Activated CD8-positive, alpha-beta memory T cell treated with anti-CD3 and anti-CD28 coated beads for 48 hours (primary cell): ENCODE measurements at places on chromosomes 13 and 19.

- no peak for DNase-seq
Measured at GRCh38 chr19:4097501-4097900, 26.4 kb downstream of the MAP2K2 start.

DNA sequence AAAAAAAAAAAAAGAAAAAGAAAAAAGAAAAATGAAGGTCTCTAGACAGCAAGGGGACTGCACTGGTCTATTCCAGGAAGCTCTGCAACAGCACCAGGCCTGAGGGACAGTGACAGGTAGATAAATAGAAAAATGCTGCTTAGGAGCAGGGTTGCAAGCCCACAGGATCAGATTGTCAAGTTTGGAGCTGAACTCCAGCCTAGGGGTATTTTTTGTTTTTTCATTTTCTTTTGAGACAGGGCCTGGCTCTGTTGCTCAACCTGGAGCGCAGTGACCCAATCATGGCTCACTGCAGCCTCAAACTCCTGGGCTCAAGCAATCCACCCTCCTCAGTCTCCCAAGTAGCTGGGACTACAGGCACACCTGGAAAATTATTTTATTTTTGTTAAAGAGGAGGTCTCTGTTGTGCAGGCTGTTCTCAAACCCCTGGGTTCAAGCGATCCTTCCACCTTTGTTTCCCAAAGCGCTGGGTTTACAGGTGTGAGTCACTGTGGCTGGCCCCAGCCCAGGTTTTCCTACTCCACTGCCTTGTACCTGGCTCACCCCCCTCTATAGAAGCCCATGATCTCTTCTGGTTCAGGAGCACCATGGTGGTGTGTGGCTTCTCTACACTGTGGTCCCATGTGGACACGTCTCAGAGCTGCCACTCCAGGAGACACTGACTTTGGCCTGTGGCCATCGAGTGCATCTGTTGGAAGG, 23.9 kb downstream of the POP4 start:
- no peak for DNase-seq

- DNase-seq = no peak
Measured at GRCh38 chr19:30712431-30713337, 340.5 kb downstream of the ZNF536 start.

DNA sequence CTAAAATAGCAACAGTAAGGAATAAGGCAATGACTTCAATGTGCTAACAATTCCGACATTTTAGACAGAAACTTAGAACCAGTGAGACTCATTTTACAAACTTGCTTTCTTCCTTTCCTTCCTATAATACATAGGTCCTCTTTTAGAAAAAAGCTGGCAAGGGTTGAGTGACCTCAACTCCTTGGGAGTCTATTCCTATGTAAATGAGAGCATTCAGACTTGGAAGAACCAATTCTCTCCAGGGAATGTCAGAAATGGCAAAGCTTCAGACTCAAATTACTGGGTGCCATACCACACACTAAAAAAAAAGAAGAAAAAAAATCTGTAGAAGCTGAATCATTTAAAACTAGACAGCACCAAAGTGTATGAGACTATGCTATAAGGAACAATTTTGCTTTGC, 1328.2 kb downstream of the OLFM4 start:
- no peak for DNase-seq

GRCh38 chr19:19558636-19559035, 20.6 kb downstream of the CILP2 start:
- DNase-seq = no peak

DNA sequence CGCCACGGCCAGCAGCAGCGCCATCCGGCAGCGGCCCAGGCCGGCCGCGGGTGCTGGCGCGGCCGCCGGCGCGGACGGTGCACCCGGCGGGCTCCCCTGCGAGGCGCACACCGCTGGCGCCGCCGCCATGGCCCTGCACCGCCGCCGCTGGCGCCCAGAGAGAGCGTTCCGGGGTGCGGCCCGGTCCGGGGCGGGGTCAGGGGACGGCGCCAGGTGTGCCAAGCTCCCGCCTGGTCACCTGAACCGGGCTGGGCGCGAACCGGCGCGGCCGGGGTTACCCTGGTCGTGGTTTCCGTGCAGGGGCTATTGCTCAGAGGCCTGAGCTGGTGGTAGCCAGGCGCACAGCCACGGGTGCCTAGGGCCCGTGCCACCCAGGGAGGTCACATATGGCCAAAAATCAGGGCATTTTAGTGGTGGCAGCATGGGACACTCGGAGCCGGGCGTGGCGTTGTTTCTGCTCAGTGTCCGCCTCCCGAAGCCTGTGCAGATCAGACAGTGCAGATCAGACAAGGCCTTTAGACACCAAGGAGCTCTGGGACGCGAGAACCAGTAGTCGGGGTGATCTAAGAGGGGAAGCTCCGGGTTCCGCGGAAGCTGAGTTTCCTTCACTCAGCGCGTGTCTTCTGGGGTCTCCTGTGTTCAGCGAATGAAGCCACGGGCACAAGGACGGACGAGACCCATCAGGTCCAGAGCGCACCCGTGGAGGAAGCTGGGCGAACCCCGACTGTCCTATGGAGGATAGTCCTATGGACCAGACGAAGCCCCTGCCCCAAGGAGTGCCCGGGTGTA, at the start of gene TMEM238:
Gene TMEM238 (minus strand): TSS at position 162 of the 789 bp plus-strand sequence. CDS start 33 bp downstream, at position 129.
- no peak for DNase-seq

DNA sequence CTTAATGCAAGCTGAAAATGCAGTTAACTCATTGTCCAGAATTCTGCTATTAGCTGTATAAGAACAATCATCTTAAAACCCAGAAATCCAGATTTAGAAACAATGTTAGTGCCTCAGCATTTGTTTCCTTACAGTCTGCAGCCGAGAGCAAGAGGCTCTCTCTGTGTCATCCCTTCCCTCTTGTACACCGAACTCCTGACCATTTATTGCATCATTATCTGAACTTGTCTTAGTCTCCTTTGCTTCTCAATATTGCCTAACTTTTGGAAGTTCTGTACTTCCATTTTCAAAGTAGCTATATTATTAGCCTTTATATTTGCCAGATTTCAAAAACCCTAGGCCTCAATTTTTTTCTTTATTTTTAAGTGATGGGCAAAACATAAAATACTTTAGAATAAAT, 27.1 kb downstream of the RNASEH2B start:
- no peak for DNase-seq

- DNase-seq = no peak
Measured at GRCh38 chr19:36436531-36436930, 18.1 kb upstream of the ZFP82 start.

DNA sequence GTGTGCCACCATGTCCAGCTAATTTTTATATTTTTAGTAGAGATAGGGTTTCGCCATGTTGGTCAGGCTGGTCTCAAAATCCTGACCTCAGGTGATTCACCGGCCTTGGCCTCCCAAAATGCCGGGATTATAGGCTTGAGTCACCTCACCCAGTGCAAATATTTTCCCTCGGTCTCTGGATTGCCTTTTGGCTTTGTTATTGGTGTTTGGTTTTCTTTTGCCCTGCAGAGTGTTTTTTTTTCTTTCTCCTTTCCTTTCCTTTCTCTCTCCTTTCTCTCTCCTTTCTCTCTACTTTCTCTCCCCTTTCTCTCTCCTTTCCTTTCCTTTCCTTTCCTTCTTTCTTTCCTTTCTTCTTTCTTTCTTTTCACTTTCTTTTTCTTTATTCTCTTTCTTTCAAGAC, 33.2 kb downstream of the KDM4B start:
- DNase-seq = no peak

GRCh38 chr19:44758596-44758995, 10.1 kb downstream of the BCL3 start:
- no peak for DNase-seq

DNA sequence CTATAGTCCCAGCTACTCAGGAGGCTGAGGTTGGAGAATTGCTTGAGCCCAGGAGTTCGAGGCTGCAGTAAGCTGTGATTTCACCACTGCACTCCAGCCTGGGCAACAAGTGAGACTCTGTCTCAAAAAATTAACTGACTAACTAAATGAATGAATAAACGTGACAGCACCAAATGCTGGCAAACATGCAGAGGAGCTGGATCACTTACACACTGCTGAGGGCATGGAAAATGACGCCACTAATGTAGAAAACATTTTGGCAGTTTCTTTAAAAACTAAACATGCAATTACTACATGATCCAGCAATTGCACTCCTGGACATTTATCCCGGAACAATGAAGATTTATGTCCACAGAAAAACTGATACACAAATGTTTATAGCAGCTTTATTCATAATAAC, 31.3 kb upstream of the GTF3A start:
- no peak for DNase-seq

- DNase-seq = no peak
Measured at GRCh38 chr19:34461375-34462100, 20.0 kb upstream of the WTIP start.

DNA sequence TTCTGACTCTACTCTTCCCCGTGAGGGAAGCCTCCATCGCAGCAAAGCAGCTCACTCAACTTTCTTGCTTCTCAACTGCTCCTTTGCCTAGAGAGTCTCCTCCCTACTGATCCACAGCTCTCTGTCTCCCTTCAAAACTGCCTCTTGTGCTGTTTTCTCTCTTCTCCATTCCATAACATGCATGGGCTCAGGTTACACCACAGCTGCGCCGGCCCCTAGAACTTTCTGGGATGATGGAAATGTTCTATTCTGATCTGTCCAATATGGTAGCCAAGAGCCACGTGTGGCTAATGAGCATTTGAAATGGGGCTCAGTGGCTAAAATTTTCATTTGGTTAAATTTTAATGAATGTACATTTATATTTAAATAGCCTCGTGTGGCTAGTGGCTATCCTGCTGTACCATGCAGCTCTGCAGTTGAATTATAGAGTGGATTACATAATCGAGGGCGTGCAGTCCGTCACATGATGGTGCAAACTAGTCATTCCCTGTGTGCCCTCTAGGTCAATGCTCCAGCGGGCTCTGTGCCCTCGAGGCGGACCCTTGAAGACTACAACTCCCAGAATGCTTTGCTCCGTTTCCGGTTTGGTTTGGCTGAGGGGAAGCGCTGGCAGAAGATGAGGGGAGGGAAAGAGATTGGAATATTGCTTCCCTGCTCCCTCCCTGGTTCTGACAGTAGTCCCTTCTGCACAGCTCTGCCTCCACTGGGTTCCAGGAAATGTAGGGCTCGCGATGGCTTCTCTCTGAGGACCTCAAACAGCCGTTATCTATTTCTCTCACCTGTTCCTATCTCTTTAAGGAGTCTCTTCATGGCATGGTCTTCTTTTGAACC, 109.8 kb downstream of the CACNA1A start:
- DNase-seq = no peak

DNA sequence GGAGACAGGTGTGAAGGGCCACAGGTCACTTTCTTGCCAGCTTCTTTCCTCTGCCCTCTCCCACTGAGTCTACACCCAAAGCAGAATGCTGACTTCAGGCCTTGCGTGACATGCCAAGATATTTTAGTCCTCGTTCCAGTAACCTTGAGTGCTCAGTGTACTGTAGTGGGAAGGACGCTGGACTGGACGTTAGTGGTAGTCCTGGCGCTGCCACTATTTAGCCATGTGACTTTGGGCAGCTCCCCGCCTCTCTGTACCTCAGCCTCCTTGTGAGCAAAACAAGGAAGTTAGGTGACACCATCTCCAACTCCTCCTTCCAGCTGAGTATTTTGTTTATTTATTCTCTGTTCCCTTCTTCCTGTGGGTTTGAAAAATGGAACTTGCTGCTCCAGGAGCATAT, 86.1 kb downstream of the FRY start:
- DNase-seq = no peak

DNA sequence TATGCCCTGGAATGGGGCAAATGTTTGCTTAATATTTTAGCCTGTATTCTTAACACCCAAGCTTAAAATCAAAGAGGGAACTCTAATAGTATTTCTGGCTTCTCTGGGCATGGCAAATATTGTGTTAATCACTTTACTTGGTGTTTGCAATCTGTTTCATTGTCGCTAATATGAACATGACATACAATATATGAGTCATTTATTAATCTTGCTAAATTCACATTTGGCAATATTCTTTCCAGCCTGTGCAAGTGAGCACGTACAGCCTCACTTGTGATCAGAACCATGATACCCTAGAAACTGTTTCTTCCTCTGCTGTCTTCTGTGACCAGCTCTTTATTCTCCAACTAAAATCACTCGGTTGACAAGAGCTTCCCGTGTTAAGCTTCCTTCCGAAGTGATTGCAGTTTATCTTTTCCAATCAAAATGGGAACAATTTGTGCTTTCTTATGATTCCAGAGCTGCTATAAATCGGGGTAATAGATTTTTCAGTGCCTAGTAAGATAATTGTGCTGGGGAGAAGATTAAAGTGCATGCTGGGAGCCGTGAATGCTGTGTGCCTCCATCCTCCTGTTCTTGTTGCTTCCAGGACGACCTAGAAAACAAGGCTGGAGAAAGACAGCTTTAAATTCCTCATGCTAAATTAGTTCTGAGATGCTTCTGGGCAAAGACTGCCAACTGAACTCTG, 153.0 kb upstream of the TMTC4 start:
- no peak for DNase-seq

- no peak for DNase-seq
Measured at GRCh38 chr19:3145909-3146676, 10.3 kb downstream of the GNA15 start.

DNA sequence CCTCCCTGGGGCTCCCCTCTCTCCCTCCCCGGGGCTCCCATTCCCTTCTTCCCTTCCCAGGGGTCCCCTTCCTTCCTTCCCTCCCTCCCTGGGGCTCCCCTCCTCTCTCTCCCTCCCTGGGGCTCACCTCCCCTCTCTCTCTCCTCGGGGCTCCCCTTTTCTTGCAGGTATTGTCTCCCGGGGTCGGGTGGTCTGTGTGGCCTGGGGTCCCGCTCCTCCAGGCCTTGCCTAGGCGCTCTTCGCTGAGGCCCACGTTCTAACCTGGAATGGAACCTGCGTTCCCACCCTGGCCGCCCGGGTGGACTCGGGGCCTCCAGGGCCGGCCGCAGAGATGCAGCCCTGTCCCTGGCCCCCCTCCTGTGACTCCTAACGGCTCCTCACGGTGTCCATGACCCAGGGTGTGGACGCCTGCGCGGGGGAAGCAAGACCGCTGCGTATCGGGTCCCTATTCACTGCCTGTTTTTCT, 940 bp upstream of the DCUN1D2 start:
- no peak for DNase-seq

DNA sequence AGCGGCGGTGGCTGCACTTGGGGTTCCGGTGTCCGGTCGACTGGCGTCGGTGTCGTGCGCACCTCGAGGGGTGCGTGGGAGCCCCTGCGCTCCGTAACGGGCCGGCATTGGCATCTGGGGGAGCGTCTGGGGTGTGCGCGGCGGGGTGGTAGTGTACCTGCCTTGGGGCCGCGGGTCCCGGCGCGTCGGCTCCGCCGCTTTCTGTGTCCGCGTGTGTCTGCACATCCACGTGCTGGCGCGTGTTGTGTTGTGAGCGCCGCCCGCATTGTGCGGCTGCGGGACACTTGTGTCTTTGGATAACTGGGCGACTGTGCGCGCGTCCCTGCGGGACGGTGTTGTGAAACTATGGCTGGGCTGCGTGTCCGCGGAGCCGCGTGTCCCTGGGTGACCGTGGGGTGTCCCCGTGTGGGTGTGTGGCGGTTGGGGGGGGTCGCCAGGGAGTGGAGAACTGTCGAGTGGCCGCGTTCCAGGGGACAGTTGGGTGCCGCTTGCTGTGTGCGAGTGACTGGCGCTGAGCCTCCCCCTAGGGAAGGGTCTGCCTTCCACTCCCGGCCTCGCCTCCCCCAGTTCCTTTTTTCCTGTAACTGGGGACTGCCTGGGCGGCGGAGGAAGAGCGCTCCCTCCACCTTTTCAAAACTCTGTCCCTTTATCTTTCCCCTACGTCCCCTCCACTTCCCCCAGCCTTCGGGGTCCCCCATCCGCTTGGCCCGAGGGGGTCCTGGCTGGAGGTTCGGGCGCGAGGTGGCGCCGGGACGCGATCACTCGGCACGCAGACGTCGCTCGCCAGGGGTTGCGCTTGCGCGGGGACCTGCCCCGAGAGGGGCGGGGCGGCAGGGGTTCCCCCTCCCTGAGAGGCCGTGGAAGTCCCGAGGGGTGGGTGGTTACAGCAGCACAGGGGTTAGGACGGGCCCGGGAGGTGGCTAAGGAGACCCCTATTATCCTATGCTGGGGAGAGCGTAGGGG, 5.7 kb upstream of the NFIC start:
- DNase-seq = no peak
